ENCODE measurements at places on chromosomes 3 and 15.

DNA sequence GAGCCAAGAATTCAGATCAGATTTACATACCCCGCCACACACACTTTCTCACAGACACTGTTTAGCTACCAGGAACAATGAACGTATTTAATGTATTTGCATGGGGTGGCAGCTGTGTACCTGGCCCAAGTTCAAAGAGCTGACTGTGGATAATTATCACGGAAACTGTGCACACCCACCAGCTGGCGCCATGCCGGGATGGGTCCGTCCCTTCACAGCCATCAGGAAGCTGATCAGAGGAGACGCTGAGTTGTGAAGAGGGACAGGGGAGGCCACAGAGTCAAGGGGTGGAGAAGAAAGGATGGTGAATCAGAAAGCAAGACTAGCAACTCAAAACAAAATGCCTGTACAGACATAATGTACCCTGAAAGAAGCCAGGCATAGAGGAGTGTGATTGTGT, 13.1 kb upstream of the PLA2G4D start:
- no peak for DNase-seq

GRCh38 chr3:24405057-24405456, 89.6 kb downstream of the THRB start:
- DNase-seq: no peak

- no peak for DNase-seq
Observed at GRCh38 chr3:99970198-99970597, 144.1 kb downstream of the FILIP1L start.

- no peak for DNase-seq
Observed at GRCh38 chr15:45106002-45106790, 7.8 kb downstream of the DUOX2 start.

- DNase-seq: no peak
Observed at GRCh38 chr3:65597226-65597951, 441.3 kb downstream of the MAGI1 start.
